ENCODE measurements at places on chromosomes 13 and 19.

- no peak for DNase-seq
Observed at GRCh38 chr13:69935043-69935442, 172.6 kb upstream of the ATXN8OS start.

DNA sequence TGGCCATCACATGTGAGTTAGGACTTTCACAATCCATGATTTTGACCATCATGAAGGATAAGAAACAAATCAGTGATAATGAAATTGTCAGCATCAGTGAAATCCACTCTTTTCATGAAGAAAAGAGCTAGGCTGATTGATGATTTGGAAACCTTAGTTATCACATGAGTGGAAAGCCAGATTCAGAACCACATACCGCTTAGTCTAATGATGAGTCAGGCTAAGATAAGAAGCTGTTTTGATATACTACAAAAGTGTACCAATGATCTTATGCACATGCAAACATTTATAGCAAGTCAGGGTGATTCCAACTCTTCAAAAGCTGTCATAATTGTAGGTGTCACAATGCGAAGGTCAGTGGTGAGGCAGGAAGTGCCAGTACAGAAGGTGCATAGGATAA is 519.3 kb downstream of the GPC6 start:
- DNase-seq = no peak

DNA sequence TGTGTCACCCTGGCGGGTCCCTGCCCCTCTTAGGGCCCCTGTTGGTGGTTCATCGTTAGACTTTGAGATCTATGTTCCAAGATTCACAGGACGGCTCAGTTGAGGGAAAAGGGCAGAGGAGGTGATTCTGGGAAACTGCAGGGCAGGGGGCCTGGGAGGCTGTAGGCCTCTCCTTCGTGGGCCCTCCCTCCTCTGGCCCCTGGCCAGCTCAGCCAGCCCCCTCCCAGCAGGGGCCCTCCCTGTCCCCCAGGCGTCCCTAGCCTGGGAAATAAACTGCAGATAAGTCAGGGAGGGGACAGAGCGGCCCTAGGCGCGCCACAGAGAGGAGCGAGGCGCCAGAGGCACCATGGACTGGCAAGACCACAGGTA is 6.5 kb downstream of the HIF3A start:
- DNase-seq = no peak

GRCh38 chr19:18340990-18341868 is 831 bp downstream of the PGPEP1 start:
- DNase-seq = peak; percentile 21

DNA sequence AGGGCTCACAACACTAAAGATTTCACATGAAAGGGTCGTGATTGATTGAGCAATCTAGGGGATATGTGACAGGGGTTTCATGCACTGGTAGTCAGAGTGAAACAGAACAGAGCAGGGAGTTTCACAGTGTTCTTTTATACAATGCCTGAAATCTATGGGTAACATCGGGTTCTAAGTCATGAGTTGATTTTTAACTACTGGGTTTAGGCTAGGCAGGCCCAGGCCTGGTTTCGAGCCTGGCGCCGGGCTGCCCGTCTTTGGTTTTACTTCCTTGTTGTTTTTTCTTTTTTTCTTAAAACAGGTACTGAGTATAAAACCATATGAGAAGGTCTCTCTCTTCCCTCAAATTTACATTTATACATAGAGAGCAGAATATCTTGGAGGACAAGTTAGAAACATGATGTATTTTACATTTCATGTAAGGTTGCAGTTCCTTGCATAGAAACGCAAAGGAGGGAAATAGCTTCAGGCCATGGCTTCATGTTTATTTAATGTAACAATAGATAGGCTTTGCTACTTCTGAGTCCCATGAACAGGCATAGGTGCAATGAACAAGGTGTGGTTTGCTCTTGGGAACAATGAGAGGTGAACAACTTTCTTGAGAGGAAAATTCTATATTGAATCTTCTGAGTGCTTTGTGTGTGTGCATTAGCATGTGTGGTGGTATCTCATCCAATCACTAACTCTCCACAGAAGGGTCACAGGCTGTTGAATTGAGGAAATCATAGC is 128.9 kb upstream of the RXFP2 start:
- no peak for DNase-seq

DNA sequence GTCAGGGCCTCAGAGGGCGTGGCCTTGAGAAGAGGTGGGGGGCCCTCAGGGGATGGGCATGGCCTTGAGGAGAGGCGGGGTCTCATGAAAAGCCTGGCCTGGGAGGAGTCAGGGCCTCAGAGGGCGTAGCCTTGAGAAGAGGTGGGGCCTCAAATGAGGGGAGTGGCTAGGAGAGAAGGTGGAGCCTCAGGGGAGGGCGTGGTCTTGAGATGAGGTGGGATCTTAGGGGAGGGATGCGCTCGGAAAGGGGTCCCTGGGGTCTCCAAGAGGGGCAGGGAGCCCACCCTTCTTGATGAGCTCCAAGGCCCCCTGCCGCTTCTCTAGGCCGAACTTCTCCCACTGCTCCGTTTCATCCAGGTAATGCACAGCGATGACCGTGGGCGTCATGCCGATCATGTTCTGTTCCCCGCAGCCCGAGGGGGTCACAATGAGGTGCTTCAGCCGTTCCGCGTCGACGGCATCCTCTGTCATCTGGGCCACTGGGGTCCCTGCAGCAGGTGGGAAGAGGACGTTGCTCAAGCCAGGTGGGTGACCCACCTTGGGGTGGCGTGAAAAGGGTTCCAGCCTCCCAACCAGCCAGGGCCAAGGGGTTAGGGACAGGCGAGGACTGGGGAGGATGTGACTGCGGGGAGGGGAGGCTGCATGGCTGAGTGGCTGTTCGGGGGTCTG is 24.3 kb upstream of the TNFSF14 start:
- DNase-seq = no peak

DNA sequence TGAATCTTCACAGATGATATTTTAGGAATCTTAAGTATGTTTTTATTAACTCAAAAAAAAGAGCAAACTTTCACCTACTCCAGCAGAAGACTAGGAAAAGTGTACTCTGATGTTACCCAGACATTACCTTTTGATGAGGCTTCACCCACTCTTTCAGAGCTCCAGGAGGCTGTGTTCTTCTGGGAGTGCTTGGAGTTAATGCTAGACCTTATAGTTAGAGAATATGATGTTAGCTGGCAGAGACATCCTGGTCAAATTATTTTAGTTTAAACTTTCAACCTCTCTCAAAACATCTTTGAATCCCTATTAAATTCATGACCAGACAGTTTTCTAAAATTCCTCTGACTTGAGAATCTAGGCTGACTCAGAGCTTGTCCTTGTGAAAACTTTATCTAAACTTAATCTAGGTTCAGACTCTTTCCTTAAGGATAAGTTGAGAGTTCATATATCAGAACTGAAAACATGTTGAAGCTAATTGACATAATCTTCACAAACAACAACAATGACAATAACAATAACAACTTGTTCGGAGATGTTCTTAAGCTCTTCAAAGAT is 82.8 kb downstream of the ITGBL1 start:
- DNase-seq = no peak

DNA sequence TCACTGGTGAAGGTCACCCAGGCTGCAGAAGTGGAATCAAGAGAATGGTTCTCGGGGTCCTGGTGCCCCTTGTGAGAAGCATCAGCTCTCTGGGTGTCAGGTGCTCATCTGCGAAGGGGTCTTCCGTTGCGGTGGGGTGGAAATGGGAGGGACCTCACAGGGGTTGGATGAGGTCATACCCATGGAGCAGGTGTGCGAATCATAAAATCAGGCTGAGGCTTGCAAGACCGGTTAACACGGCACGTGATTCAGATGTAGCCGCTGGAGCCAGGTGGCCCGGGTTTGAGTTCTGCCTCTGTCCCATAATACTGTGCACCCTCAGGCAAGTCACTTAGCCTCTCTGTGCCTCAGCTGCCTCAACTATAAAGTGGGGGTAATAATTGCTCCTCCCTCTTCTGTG is 3.9 kb upstream of the KLK15 start:
- no peak for DNase-seq

DNA sequence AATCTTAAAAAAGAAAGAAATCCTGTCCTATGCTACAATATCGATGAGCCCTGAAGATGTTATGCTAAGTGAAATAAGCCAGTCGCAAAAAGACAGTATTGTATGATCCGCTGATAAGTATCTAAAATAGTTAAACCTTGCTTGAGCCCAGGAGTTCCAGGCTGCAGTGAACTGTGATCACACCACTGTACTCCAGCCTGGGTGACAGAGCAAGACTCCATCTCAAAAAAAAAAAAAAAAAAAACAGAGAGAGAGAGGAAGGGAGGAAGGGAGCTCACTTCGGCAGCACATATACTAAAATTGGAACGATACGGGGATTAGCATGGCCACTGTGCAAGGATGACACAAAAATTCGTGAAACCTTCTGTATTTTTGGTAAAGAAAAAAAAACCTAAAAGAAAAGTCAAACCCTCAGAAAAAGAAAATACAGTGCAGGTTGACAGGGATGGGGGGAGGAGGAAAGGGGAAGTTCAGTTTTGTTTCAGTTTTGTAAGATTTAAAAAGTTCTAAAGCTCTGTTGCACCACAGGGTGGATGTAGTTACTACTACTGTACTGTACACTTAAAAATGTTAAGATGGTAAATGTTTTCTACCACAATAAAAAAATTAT is 8.4 kb downstream of the CLASRP start:
- no peak for DNase-seq

- no peak for DNase-seq
Observed at GRCh38 chr19:51030631-51031030, 4.2 kb downstream of the KLK12 start.

- DNase-seq = peak; percentile 90
Observed at GRCh38 chr19:14472202-14472938, 2.8 kb downstream of the PTGER1 start.

- DNase-seq = peak; percentile 63
Observed at GRCh38 chr19:39824143-39825092, 9.5 kb downstream of the DYRK1B start.

DNA sequence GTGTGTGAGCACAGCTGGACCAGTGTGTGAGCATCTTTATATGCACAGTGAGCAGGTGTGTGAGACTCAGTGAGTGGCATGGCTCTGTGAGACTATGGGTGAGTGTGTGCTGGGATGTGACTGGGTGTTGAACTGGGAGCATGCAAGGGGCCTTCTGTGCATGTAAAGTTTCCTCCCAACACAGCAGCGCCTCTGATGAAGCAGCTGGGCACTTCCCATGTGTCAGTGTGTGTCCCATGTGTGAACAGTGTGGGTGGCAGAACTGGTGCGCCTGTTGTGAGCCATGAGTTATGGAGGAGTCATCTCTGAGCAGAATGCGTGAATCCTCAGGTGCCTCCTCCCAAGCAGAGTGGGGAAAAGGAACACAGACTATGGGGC is 24.1 kb downstream of the LGALS16 start:
- DNase-seq = no peak

- no peak for DNase-seq
Observed at GRCh38 chr13:82674546-82674945, 1207.7 kb downstream of the SLITRK1 start.

DNA sequence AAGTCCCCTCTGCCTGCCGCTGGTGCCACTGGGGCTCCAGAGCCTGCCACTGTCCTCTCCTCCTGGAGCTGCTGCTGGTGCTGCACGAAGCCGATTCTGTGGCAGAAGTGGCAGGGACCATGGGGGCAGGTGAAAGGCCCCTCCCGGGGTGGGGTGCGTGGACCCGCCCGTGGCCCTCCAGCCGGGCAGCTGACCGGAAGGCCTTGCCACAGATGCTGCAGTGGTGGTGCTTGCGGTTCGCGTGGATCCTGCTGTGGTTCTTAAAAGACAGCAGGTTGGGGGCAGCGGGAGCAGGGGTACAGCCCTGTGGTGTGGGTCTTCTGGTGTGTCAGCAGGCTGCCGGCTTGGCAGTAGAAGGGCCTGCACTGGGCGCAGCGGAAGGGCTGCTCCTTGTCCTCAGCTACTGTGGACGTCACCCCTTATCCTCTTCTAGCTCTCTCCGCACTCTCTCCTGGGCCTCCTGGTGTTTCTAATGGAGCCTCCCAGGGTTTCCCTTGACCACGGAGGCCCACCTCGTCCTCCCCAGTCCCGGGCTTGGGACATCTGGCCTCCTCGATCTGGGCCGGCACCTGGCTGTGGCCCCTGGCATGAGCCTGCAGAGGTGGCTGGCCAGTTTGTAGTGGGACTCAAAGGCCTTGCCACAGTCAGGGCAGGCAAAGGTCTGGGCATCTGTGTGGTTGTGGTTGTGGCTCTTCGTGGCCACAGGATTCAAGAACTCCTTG is 380.4 kb downstream of the OLFM4 start:
- no peak for DNase-seq

DNA sequence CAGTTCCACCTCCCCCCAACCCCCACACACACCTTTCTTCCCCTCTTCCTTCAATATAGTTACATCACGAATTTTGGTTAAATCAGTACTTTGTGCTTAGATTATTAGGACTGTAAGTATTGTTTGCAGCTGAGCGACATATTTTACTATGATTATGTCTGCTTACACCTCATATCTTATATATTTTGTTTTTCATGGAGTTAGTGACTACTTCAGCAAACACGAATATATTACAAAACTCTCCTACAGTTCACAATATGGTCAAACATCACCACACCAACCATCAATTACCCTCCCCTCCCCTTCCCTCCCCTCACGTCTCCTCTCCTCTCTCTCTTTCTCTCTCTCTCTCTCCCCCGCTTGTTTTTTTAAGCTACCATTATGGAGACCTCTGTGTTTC is 152.9 kb downstream of the TBC1D4 start:
- DNase-seq = no peak

DNA sequence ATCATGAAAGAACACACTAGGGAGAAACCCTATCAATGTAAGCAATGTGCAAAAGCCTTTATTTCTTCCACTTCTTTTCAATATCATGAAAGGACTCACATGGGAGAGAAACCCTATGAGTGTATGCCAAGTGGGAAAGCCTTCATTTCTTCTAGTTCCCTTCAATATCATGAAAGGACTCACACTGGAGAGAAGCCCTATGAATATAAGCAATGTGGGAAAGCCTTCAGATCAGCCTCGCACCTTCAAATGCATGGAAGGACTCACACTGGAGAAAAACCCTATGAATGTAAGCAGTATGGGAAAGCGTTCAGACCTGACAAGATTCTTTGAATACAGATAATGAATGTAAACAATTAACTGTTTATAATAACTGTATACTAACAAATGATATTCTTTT is 15.0 kb upstream of the ZNF439 start:
- DNase-seq = no peak

DNA sequence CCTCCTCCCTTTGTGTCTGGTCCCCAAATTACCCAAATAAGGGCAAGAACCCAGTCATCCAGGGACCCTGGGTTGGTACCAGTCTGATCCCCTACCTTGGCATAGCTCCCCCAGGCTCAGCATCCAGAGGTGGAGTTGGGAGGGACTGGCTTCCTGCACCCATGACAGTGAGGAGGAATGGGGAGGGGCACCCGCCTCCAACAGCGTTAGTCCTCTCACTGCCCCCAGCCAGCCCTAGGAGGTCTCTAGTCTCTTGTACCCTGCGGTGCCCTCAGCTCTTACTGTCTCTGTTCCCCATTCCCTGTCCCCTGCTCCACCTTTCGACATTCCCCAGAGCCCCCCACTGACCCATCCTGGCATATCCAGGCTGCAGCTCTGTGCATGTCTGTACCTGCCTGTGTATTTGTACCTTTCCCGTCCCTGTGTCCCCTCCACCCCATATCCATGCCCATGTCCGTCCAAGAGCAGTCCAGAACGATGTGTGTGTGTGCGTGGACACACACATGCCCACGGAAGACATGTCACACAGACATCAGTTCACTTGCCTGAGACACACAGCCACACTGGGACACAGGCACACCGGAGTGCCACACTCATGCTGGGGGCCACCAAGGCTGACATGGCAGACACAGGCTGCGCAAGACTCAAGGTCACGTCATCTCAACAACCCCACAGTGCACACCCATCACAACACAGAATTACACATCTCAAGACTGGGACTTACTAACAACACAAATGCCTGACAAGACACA is 17.8 kb downstream of the ERFL start:
- DNase-seq = no peak

GRCh38 chr13:36639610-36640009 is 34.2 kb upstream of the SERTM1 start:
- DNase-seq = no peak

GRCh38 chr13:113997845-113998751 is 24.2 kb upstream of the C13orf46 start:
- no peak for DNase-seq
